ENCODE measurements at places on chromosomes 12 and 14. TPM values are rescaled to one million over a fixed set of nuclear protein-coding genes. Genes with fewer than 3 reads are reported as not detected.

DNA sequence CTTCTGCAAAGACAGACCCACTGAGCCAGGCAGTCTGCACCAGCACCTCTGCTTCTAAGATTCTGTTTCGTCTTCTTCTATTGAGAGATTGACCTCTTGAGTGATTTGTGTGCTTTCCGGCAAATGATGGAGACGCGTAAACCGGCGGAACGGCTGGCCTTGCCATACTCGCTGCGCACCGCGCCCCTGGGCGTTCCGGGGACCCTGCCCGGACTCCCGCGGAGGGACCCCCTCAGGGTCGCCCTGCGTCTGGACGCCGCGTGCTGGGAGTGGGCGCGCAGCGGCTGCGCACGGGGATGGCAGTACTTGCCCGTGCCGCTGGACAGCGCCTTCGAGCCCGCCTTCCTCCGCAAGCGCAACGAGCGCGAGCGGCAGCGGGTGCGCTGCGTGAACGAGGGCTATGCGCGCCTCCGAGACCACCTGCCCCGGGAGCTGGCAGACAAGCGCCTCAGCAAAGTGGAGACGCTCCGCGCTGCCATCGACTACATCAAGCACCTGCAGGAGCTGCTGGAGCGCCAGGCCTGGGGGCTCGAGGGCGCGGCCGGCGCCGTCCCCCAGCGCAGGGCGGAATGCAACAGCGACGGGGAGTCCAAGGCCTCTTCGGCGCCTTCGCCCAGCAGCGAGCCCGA is 703 bp downstream of the ASCL4 start:
- DNase-seq: no peak

- DNase-seq: no peak
Observed at GRCh38 chr12:79769860-79770485, 79.2 kb upstream of the PAWR start.

The CLEC9A gene
- not detected for total RNA-seq

DNA sequence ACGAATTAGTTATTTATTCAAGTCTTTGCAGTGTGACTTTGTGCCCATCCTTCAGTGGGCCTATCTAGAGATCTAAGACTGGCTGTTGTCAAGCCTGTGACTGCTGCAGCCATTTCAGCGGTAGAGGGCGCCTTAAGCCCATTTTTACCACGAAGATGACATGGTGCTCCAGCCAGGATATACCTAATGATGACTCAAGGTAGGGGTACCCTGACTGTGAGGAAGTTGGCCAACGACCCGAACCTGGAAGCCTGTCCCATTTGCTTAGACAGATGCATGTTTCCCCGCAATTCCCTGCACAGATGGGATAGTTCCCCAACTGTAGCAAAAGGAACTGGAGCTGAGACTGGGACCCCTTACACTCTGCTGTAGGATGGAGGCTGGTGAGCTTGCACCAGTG is 41.3 kb downstream of the RAB3IP start:
- peak; percentile 38 for DNase-seq

The B4GALNT1 gene
- 19.8 TPM for total RNA-seq

The USP44 gene
- total RNA-seq: 4.2 TPM

GRCh38 chr12:135138-135537 is 68.6 kb downstream of the IQSEC3 start:
- DNase-seq: no peak

DNA sequence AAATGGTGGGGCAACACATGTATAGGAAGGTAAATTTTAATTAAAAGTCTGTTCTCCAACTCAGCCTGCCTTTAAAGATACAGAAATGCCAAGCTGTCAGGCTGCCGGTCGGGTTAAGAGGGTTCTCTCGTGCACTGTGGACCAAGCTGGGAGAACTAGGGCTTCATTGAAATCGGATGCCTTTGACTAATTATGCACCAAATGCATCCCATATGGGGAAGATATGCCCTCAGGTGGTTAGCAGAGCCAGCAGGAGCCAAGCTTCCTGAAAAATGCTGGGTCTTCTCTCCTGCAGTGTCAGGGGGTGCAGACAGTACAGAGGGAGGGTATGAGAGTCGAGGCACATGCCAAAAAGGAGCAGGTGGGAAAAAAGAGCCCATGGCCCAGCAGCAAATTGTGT is 236.1 kb downstream of the CACNA1C start:
- no peak for DNase-seq

GRCh38 chr12:4991373-4991772 is 52.3 kb upstream of the KCNA5 start:
- DNase-seq: no peak

The GLIPR1L2 gene
- total RNA-seq: not detected

DNA sequence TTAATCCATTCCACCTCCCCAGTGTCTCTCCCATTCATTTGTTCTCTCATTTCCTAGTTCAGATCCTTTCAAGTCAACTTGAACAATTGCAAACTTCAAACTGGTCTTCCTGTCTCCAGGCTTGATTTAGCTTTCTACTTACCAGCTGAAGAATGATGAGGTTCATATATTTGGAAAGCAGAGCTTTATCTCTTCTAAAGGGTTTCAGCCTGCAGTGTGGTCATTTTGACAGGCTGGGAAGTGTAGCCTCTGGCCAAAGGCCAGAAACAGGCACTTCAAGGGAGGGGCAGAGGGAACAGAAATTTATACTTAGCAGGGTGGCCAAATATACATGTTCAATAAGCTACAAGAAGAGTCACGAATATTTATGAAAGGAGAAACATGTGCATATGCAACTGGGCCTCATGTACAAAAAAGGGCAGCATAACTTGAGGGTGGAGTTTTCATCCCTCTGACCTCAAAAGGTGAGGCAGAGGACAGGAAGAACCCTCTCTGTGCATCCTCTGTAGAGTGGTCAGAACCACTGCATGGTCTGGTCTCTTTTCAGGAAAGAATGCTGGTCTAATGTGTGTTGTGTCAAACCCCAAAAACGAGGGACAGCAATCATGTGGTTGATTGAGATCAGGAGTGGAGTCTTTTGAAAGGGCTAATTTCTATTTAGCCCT is 34.0 kb upstream of the HECTD1 start:
- no peak for DNase-seq

The ABHD12B gene
- not detected for total RNA-seq

The PDE3A gene
- not detected for total RNA-seq

The BDKRB1 gene
- not detected for total RNA-seq

DNA sequence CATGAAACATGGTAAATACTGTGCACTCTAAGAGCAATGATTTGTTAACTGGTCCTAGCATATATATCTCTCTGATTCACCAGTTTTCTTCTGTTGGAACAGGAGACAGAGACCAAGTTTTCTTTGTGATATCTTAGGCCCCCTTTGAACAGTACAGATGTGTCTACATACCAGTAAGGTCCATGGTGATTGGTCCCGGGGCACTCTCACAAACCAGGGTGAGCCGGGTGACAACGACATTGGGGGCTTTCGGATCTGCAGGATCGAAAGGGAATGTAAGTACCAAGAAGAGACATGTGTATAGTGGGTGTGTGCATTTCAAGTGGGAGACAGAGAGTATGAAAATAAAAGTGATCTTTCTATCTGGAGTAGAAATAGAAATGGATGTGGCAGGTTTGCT is 11.3 kb upstream of the ERP27 start:
- no peak for DNase-seq

DNA sequence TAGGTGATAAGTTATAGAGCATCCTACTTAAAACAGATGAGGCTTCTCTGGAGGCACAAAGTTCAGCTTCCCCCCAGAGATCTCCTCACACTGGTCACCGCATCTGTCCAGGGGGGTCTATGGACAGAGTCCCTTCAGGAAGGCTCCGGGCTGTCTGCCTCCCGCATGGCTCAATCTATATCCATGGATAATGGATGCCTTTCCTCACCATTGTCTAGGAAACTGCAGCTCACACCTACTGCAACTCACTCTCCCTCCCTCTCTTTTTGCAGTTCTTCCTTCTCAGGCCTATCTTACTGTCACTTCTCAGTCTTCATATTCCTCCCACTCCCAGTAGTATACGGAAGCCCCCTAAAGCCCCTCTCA is 100.6 kb upstream of the BCL2L14 start:
- DNase-seq: no peak

- DNase-seq: no peak
Observed at GRCh38 chr12:61870658-61871484, 389.3 kb upstream of the USP15 start.

DNA sequence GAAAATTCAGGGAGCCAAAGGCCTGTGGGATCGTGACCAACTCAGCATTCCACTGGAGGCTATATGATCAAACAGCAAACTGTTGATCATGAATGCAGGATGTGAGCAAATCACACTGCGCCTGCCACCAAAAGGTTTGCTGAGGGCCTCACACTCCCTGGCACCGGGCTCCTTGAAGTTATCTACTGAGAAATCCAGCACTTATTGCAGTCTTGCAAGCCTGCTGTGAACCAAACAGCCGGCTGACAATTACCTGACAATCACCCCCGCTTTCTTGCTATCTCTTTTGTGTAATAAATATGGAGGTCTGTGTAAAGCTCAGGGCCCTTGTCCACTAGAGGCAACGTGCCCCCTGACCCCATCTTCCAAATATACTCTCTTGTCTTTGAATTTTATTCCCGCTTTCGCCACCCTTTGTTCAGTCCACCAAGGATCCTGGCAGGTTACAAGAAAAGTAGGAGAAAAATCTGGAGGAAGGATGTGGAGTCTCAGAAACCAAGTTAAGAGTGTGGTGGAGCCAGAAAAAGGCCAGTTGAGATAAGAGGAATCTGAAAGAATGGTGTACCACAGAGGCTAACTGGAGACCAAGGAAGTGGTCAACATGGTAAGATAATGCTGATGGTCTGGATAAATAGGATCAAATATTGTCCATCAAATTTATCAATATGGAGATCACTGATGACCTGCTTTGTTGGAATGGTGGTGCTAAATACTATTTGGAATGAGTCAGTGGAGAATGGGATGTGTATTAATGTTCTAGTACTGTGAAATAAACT is 229.2 kb downstream of the ALX1 start:
- no peak for DNase-seq

The SLC7A8 gene
- 14.5 TPM for total RNA-seq

DNA sequence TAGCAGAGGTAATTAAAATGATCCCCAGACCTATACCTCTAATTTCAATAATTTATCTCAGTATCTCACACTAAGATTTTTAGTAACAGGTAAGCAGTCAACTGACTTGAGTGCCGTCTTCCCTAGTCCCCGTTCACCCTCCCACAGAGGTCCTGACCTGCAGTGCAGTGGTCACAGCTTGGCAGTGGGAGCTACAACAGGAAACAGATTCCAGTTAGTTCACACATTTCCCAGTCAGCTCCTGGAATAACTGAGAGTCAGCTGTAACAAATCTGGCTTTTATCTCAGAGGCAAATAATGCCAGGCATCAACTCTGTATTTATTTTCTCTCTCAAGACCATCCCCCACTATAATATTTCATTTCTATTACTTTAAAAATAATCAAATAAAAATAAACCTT is 308.2 kb downstream of the ATP23 start:
- DNase-seq: no peak

DNA sequence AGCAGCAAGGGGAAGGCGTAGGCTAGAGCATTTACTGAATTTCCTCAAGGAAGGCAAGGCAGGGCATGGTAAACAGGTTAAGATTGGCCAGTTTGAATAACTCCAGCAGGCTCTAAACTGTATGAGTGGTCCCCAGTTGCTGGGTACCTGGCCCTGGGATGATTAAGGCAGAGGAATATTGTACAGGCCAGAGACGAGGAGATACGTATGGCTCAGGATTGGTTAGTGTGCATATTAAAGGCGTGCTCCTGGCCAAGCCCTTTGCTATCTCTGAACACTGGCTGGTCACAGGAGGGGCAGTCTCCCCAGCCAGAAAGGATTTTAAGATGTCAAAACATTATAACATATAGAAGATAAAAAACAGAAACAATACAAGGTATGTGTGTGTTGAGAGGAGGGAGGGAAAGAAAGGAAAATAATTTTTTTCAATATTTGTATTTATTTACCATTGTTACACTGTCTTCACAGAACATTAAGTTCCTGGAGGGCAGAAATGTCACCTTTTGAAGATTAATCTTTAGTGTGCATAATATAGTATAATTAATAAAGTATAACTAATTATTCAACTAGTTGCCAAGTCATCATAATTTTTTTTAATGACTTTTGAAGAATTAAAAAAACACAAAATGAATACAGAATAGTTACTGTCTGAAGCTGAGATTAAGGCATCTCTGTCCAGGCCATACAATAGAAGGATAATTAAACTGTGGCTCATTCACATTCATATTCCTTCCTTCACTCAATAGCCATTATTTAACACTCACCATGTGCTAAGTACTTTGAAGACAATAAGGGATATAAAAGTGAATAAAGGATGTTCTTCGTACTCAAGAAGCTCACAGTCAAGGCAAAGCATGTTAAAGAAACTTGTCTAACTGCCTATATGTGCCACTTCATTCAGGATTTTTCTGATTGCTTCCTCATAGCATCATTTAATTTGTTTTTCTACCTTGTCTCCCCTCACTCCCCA is 41.9 kb downstream of the DCP1B start:
- no peak for DNase-seq

DNA sequence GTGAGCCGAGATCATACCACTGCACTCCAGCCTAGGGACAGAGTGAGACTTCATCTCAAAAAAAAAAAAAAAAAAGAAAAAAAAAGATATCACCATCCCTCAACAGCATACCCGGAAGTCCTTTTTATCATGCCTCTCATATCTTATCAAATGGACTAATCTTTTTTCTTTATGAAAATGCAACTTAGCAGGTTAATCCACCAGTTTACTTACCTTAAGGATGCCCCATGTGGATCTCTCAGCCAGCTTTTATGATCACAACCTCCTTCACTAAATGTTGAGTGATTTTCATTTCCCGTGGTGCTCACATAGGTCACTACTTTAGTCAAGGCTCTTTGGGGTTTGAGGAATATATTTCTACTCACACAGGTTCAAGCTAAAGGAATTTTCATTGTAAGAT is 248.8 kb upstream of the TBX3 start:
- DNase-seq: no peak

DNA sequence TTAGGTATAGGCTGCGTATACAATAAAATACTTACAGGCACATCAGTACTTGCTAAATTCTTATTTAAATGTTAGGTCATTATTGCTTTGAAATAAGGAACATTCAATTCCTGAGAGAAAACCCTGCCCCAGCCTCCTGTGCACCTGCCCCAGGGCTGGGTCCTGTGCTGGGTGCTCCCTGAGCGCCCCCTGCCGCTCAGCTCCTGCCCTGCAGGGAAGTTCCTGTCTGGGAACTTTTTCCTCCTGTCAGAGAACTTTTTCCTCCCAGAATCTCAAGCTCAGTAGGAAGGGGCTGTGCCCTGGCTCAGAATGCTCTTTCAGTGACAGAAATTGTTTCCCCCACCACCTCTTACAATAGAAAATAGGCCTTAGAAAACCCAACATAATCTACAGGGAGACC is 751.1 kb downstream of the TMEM121 start:
- DNase-seq: no peak

The AP5M1 gene
- total RNA-seq: 32.8 TPM

GRCh38 chr12:103814436-103814835 is 26.6 kb downstream of the NT5DC3 start:
- no peak for DNase-seq

The DIO2 gene
- total RNA-seq: not detected

The ALX1 gene
- 2.0 TPM for total RNA-seq

The SLC6A12 gene
- total RNA-seq: not detected

The ATG101 gene
- total RNA-seq: 72.2 TPM

The INHBC gene
- total RNA-seq: not detected

- DNase-seq: no peak
Observed at GRCh38 chr12:114799574-114800487, 115.9 kb upstream of the TBX3 start.
